ENCODE measurements at places on chromosomes 1 and 21. TPM values are rescaled to one million over a fixed set of nuclear protein-coding genes. Genes with fewer than 3 reads are reported as not detected.
A peak's percentile ranks its signal among the peaks of the same experiment; 100 is the strongest.

DNA sequence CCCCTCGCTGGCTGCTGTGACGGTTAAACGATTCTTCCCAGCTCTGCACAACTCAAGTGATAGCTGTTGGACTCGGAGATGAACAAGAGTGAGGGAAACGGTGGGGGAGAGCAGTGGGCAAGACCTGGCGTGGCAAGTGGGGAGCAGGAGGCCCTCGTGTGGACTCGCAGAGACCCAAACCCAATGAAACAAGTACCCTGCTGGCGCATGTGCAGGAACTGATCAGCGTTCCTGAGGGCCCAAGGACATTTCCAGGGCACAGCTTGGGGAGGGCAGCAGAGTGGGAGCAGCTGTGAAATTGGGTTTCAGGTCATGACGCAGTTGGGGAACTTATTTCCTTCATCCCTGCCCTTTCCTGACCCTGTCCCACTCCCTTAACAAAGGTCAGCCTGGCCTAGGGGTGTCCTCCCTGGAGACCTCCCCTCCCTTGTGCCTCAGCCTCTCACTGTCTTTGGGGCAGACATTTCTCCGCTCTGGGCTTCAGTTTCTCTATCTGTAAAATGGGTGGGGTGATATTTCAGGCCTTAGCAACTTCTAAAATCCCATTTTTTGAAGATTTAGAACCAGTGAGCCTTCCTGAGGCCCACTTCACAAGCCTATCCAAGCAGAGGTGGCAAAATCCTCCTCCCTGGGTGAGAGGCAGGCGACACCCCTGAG is 27.9 kb upstream of the ECE1 start:
- peak; percentile 64 for DNase-seq

DNA sequence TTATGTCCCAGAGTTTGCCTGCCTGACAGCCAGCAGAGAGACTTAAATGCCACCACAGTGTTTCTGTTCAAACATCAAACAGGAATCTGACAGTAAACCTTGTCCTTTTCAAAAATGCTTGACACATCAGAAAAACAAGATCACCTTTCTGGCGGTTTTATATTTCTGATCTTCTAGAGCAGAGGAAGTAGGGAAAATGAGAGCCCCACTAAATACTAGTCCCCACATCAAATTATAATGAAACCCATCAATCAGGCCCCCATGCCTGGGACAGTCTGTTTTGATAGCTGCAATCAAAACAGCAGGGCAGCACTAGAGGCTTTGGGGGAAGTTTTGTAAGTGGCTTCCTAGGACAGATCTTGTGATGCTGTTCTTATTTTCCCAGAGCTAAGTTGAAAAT is 129.3 kb downstream of the CNIH3 start:
- no peak for DNase-seq

DNA sequence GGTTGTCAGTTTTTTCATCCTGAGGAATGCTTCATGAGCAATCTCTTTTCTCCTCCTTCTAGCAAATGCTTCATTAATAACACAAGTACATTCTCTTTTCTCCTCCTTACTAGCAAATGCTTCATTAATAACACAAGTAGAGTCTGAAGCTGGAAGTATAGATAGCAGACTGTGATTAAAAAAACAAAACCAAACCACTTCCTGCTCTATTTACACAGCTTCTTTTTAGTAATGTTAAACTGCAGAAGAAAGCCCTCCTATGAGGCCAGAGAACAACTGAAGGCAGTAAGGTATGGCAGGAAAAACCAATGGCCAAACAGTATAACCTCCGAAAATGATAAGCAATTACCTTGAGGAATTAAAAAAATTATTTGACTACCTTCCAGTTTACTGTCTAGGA is 90.1 kb downstream of the ZSWIM5 start:
- DNase-seq, result no peak

- no peak for DNase-seq
Measured at GRCh38 chr21:40754466-40754865, 92.5 kb downstream of the DSCAM start.

- DNase-seq, result no peak
Measured at GRCh38 chr1:21868941-21869454, 56.9 kb downstream of the LDLRAD2 start.

DNA sequence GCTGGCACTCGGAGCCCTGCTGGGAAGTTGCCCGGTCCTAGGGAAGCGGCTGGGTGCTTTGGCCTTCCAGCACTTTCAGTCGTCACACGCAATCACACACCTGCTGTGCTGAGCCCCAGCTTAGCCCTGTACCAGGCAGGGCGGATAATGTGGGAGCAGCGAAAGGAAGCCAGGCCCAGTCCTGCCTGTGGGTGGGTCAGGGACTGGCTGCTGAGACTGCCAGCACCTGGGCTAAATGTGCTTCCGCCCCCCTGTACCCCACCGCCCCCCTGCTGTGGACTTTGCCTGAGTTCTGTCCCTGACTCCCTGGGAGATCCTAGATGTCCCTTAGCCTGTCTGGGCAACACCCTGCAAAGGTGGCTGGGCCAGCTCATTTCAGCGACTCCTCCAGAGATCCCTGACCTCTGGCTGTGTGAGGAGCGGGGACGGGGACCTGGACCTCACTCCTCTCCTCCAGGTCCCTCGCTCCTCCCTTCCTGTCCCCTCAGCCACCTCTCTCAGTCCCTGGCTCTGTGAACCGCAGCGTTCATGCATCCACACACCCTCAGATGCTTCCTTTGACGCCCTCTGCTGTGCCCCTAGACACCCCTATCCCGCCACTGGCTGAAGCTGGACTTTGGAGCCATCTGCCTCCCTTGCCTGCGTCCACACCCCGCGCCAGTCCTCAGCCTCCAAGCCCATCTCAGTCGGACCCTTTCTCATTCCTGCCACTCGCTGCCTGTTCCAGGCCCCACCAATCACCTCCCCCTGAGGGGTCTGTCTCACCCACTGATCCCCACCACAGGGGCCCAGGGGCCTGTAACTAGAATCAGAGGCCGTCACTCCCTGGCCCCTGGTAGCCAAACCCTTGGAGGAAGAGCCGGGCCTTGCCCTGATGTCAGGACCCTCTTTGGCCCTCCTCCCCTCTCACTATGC is 1.4 kb downstream of the MMEL1 start:
- no peak for DNase-seq

GRCh38 chr21:38751379-38752050 is 54.2 kb upstream of the ETS2 start:
- no peak for DNase-seq

DNA sequence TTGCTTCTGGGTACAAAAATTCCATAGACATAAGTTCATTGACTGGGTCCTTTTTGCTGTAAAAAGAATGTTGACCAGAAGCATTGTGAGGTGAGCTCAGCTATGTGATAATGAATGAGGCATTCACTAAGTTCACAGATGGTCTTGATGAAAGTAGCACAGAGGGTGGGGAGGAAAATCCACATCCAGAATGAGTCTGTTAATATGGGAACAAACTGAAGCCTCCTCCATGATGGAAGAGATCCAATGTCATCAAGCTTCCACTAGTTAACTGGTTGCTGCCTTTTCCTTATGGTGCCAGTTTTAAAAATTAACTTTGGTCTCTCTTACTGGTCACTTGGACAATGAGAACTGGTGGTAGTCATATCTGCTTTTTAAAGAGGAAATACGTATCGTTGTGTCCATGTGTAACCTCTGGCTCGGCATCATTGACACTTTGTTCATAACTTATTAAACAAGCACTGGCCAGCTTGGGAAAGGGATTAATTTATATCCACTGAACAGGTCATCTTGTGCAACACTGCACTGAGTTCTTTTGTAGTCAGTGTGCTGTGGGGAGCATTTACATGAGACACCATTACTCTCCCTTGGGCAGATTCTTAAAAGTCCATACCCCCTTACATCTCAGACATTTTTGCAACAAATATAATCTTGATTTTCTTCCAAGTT is 88.6 kb downstream of the ADAMTS1 start:
- DNase-seq, result no peak

- DNase-seq, result no peak
Measured at GRCh38 chr1:157659576-157660247, 40.9 kb downstream of the FCRL3 start.

DNA sequence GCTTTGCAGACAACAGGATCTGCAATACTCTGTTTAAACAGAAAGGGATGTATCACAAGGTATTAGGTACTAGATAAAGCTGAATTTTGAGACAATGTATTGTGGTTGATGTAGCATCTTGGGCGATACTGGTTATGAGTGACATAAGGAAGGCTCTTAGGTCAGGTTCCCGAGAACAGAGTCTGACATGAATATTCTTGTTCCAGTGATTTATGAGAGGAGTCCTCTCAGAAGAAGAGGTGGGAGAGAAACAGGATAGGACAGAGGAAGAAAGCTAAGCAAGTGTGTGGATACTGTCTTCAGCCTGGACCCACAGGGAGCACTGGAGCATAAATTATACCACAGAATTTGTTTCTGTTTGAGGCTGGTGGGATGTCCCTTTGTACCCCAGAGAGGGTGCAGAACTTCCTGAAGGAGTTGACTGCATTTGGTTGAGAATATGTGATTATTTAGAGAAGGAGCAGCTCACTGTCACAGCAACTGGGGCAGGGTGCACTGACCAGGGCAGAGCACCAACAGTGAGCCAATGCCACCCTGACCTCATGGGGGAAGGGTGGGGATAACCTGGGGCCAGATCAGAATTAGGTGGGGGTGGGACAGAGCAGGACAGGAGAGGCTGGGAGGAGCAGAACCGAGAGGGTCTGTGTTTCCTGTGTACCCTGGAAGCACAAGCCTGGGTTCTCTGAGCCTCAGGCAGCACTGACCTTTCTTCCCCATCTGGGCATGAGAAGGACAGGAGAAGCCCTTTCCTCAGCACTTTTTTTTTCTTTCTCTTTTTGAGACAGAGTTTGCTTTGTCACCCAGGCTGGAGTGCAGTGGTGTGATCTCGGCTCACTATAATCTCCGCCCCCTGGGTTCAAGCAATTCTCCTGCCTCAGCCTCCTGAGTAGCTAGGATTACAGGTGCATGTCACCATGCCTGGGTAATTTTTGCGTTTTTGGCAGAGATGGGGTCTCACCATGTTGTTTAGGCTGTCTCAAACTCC is 36.3 kb upstream of the SLC6A9 start:
- DNase-seq, result no peak

DNA sequence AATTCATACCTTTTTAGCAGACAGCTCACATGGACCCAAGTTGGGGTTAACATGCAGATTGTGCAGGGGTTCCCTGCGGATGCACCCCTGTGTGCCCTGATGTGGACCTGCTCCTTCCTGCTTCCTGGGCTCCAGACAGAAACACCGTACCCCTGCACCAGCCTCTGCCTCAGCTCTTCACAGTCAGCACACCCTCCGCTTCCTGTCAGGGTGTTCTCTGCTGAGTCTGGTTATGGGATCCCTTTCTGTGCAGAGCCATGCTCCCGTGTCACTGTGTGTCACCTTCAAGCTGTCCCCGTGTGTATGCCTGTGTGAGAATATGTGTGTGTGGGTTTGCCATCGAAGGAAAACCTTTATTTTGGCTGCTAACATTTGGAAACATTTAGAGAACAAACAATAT is 48.7 kb upstream of the KCNJ15 start:
- no peak for DNase-seq

DNA sequence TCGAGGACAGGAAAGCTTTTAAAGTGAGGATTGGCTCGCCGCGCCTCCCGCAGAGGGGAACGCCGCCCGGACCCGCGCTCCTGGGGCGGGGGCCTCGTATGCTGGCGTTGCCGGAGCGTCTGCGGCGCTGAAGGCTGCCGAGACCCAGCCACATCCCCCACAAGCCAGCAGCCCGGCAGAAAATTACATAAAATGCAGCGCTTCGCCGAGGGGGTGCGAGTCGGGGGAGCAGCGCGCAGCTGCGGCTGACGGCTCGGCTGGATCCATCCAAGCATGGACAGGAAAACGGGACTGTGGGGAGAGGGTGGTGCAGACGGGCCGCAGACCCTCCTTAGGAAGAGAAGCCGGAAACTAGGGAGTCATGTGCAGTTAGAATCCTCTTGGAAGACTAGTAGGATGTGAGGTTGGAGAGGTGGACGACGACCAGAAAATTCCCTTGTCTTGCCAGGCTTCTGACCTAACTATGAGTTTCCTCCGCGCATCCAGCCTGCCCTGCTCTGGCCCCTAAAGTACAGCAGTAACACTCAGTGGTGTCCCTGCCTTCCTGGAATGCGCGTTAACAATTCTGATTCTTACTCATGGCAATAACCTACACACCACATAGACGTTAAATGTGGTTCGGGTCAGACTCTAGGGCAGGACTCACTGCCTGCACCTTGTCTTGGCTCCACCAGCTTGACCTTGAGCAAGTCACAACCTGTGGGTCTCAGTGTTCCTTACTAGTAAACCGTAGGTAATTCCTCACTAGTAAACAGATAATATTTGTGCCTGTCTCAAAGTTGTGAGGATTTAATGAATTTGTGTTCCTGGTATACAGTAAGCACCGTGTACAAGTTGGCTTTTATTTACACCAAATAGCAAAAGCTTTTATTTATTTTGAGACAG is 953 bp upstream of the BRWD1 start:
- peak; percentile 72 for DNase-seq

- no peak for DNase-seq
Measured at GRCh38 chr21:22191581-22191980, 1193.4 kb downstream of the NCAM2 start.

- DNase-seq, result no peak
Measured at GRCh38 chr1:235105051-235106043, 23.3 kb downstream of the TOMM20 start.

DNA sequence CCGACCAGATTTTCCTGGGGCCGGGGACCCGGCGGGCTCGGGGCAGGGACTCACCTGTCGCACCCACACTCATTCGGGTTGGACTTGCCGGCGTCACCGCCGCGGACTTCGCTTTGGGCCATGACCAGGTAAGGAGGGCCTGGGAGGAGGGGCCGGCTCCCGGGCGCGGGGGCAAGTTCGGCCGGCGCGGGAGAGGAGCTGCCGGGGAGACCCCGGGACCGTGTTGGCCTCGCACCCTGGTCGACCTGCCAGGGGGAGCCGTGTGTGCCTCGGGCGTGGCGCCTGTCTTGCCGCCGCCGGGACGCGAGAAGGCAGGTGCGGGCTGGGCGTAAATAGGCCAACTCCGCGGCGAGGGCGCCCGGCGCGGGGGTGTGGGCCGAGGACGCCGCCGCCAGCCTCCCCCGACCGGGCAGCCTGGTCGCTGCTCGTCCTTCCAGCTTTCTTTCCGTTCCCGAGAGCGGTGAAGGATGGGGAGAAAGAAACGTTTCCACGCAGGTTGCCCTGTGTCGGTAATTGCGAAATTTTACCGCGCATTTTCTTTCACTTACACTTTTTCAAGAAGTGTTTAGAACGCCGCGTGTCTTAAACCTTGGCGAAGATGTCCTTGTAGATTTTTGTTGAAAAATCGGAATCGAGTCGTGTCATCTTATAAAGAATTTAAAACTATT is 558 bp downstream of the USP1 start:
- peak; percentile 81 for DNase-seq

CRYBG2 gene
- polyA plus RNA-seq, result 19.9 TPM

NBPF20 gene
- polyA plus RNA-seq, result under 0.01 TPM

BTBD19 gene
- polyA plus RNA-seq, result not detected

IGSF3 gene
- 2.5 TPM for polyA plus RNA-seq

PLA2G2F gene
- not detected for polyA plus RNA-seq

ALX3 gene
- not detected for polyA plus RNA-seq

LRRC38 gene
- not detected for polyA plus RNA-seq

All from sigmoid colon (tissue), 7 donors.